ENCODE measurements at places on chromosomes 5 and 9.

DNA sequence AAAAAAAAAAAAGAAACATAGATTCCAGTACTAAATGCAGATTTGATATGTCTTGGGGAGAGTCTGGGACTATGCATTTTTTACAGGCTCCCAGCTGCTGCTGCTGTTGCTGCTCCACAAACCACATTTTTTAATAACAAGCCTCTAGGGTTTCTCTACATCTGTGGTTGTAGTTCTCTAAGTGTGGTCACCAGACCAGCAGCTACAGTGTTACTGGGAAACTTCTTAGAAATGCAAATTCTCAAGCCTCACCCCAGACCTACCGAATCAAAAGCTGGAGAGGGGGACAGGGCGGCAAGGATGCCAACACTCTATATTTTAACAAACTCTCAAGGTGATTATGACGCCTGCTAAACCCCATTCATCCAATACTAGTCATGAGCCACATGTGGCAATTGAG, 293.4 kb upstream of the PTGER4 start:
- DNase-seq = no peak

- DNase-seq = no peak
Measured at GRCh38 chr5:103915081-103915480, 352.5 kb upstream of the NUDT12 start.

GRCh38 chr5:151224372-151224771, 480 bp upstream of the CCDC69 start:
- DNase-seq = no peak

DNA sequence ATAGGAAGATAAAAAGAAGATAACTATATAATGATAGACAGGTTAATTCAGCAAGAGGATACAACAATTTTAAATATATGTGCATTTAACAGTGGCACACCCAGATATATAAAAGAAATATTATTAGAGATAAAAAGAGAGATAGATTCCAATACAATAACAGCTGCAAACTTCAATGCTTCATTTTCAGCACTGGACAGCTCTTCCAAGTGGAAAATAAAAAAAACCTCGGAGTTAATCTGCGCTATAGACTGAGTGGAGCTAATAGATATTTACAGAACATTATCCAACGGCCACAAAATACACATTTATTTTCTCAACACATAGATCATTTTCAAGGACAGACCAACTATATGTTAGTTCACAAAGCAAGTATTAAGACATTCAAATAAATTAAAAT, 1229.5 kb upstream of the CDH6 start:
- no peak for DNase-seq

- no peak for DNase-seq
Measured at GRCh38 chr9:87749335-87750035, 23.6 kb downstream of the CTSL start.

- peak; percentile 51 for DNase-seq
Measured at GRCh38 chr9:16828340-16829281, 41.9 kb downstream of the BNC2 start.

DNA sequence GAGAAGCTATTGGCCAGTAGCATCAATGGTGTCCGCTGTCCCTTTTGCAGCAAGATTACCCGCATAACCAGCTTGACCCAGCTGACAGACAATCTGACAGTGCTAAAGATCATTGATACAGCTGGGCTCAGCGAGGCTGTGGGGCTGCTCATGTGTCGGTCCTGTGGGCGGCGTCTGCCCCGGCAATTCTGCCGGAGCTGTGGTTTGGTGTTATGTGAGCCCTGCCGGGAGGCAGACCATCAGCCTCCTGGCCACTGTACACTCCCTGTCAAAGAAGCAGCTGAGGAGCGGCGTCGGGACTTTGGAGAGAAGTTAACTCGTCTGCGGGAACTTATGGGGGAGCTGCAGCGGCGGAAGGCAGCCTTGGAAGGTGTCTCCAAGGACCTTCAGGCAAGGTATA, 10.8 kb downstream of the TRIM32 start:
- DNase-seq = no peak
